ENCODE measurements at places on chromosomes 6 and 20. TPM values are rescaled to one million over a fixed set of nuclear protein-coding genes. Genes with fewer than 3 reads are reported as not detected.

DNA sequence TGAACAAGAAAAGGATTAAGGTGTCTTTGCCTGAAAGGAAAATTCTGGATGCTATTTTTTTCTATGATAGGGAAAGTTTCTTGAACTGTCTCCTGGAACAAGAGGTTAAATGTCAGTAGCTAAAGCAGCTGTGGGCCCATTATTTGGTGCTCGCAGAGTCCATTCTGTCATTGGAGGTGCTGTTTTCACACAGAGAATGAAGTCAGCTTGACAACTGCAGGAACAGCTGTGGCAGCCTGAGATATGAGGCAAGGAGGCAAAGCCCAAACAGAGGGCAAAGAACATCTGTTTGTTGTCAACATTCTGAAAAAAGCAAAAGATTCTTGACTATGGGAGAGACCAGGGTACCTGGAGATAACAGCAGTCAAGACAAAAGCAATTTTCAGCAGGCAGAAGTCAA is 548.2 kb downstream of the KIF16B start:
- H3K36me3 ChIP-seq, result no peaks in the 10 kb centered on the region
- H3K27ac ChIP-seq, result no peak overlapping the region
- no peaks in the 10 kb centered on the region for H3K4me1 ChIP-seq
- no peak overlapping the region for H3K4me3 ChIP-seq
- no peaks in the 10 kb centered on the region for H3K27me3 ChIP-seq

DNA sequence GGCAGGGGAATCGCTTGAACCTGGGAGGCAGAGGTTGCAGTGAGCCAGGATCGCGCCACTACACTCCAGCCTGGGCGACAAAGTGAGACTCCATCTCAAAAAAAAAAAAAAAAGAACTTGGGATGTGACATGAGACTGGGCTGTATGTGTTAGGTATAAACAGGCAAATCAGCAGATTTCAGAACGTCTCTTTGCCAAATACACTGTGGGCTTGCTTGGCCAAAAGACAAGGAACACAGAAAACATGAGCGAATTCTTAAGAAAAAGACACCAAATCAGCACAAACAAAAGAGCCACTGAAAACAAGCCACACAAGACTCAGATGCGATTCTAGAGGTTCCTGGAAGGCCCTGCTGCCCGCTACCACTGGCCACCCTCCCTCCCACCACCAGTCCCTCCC is 12.5 kb downstream of the ETV7 start:
- DNase-seq, result no peak
- H3K4me3 ChIP-seq, result no peak overlapping the region
- no peak overlapping the region for H3K27ac ChIP-seq
- H3K27me3 ChIP-seq, result no peaks in the 10 kb centered on the region
- H3K4me1 ChIP-seq, result no peaks in the 10 kb centered on the region
- peaks cover 6% of the 10 kb centered on the region for H3K36me3 ChIP-seq

- no peaks in the 10 kb centered on the region for H3K4me1 ChIP-seq
- no peak overlapping the region for H3K27ac ChIP-seq
- no peak for DNase-seq
- no peaks in the 10 kb centered on the region for H3K27me3 ChIP-seq
- no peaks in the 10 kb centered on the region for H3K36me3 ChIP-seq
These were observed 184.5 kb upstream of the TCF21 start for GRCh38 chr6:133704371-133704770.

DNA sequence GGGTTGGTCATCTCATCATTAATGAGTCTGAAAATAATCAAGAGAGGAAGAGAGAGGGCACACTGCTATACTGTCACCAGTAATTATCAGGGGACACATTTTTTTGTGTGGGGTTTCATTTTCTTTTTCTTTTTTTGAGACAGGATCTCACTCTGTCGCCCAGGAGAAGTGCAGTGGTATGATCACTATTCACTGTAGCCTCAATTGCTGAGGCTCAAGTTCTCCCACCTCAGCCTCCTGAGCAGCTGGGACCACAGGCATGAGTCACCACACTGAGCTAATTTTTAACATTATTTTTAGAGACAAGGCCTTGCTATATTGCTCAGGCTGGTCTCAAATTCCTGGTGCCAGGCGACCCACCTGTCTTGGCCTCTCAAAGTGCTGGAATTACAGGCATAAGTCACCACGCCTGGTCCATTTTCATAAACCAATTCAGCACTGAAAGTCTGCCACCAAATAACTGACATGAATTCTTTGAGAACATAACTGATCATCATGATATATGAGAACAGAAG is 43.3 kb downstream of the EPHA7 start:
- H3K4me3 ChIP-seq, result no peak overlapping the region

Gene FBXL4
- 7.0 TPM for total RNA-seq

- no peak for DNase-seq
- no peak overlapping the region for H3K27ac ChIP-seq
- H3K4me3 ChIP-seq, result no peak overlapping the region
- no peaks in the 10 kb centered on the region for H3K4me1 ChIP-seq
- no peaks in the 10 kb centered on the region for H3K36me3 ChIP-seq
These were observed 42.1 kb downstream of the KLHL31 start for GRCh38 chr6:53623497-53623896.

DNA sequence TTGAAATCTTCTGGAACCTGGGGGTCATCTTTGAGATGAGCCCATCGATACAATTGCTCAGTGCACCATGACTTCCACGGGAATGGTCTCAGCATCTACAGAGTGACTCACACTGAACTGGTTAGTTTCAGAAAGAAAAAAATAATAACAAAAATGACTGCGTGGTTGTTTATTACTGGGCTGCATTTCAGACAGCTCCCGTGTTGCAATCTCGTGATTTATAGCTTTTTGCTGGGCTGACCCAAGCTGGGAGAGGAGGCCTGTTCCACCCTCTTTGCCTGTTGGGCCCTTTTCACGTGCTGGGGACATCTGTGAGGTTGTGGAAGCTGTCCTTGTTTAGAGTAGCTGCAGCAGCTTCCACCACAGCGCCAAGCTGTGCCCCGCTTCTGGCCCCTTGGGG is 225.5 kb downstream of the BMP7 start:
- no peak for DNase-seq
- H3K36me3 ChIP-seq, result no peaks in the 10 kb centered on the region
- peaks cover 2% of the 10 kb centered on the region for H3K27me3 ChIP-seq
- no peak overlapping the region for H3K4me3 ChIP-seq
- no peaks in the 10 kb centered on the region for H3K4me1 ChIP-seq
- no peak overlapping the region for H3K27ac ChIP-seq

GRCh38 chr6:45966797-45967196 is 48.9 kb downstream of the CLIC5 start:
- H3K36me3 ChIP-seq, result no peaks in the 10 kb centered on the region
- no peaks in the 10 kb centered on the region for H3K27me3 ChIP-seq
- no peak overlapping the region for H3K27ac ChIP-seq
- no peak for DNase-seq
- no peak overlapping the region for H3K4me3 ChIP-seq

DNA sequence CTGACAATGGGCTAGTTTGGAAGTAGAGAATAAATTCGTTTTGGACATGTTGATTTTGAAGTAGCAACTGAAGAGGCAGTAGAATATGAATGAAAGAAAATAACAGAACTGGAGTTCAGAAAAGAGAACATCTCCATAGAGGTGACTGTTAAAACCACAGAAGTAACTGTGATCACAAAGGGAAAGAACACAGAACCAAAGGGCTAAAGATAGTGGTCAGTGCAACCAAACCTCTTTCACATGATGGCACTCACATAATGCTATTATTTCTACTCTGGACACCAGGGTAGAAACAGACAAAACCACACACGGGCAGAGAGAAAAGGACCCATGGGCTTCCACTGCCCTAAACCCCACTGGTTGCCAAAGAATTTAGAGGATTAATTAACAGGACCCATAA is 58.5 kb downstream of the CDK19 start:
- no peak overlapping the region for H3K27ac ChIP-seq
- H3K27me3 ChIP-seq, result no peaks in the 10 kb centered on the region
- H3K4me1 ChIP-seq, result no peaks in the 10 kb centered on the region
- H3K36me3 ChIP-seq, result no peaks in the 10 kb centered on the region
- H3K4me3 ChIP-seq, result no peak overlapping the region

Gene MBOAT1
- total RNA-seq, result 17.2 TPM

Gene EDN1
- 0.80 TPM for total RNA-seq

Gene MAD2L1BP
- total RNA-seq, result 39.2 TPM

GRCh38 chr6:93047033-93047432 is 372.3 kb downstream of the EPHA7 start:
- no peak overlapping the region for H3K4me3 ChIP-seq
- no peaks in the 10 kb centered on the region for H3K27me3 ChIP-seq
- no peaks in the 10 kb centered on the region for H3K36me3 ChIP-seq
- no peaks in the 10 kb centered on the region for H3K4me1 ChIP-seq
- H3K27ac ChIP-seq, result no peak overlapping the region

DNA sequence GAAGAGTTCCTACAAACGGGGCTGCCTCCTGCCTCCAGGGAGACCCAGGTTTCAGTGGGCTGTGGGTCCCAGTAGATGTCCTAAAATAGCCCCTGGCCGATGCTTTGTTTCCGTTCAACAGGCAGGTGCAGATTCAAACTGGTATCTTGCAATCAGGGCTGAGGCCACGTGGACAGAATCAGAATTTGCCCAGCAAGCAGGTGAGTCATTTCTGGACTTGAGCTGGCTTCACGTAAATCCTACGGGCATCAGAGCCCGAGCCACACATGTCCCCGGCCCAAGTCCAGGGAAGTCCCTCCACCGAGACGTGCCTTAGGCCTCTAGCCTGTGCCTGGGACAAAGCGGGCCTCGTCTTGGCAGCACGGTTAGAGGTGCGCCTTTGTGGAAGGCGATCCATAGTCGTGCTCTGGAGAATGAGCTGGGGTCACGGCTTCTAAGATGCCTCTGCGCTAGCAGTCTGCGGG is 101.6 kb upstream of the FRMD1 start:
- no peaks in the 10 kb centered on the region for H3K36me3 ChIP-seq
- no peak overlapping the region for H3K27ac ChIP-seq
- H3K4me3 ChIP-seq, result no peak overlapping the region
- peaks cover 2% of the 10 kb centered on the region for H3K27me3 ChIP-seq

Gene BPIFB2
- total RNA-seq, result not detected

- no peak overlapping the region for H3K27ac ChIP-seq
- no peaks in the 10 kb centered on the region for H3K27me3 ChIP-seq
- no peaks in the 10 kb centered on the region for H3K36me3 ChIP-seq
- no peak for DNase-seq
- H3K4me3 ChIP-seq, result no peak overlapping the region
These were observed 102.6 kb upstream of the LAMP5 start for GRCh38 chr20:9411833-9412232.

- no peaks in the 10 kb centered on the region for H3K4me1 ChIP-seq
- no peak for DNase-seq
These were observed 221.3 kb downstream of the QKI start for GRCh38 chr6:163635731-163636364.

DNA sequence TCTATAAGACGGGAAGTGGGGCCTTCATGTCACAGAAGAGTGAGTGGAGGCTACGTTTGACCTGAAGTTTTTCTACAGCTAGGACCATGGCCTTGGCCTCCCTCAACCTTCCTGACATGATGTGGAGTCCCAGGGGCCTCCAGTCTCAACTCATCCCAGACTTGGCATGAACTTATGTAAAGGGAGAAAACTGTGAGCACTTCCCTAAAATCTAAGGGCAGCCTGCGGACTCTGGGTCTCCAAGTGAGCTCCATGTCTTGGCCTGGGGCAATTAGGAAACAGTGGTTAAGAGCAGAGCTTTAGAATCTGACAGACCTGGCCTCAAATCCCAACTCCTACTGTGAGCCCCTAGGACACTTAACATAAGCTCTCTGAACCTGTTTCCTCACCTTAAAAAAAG is 182.5 kb downstream of the ZNF217 start:
- no peak overlapping the region for H3K27ac ChIP-seq
- H3K4me3 ChIP-seq, result no peak overlapping the region
- no peaks in the 10 kb centered on the region for H3K36me3 ChIP-seq
- peaks cover 7% of the 10 kb centered on the region for H3K4me1 ChIP-seq
- DNase-seq, result no peak

DNA sequence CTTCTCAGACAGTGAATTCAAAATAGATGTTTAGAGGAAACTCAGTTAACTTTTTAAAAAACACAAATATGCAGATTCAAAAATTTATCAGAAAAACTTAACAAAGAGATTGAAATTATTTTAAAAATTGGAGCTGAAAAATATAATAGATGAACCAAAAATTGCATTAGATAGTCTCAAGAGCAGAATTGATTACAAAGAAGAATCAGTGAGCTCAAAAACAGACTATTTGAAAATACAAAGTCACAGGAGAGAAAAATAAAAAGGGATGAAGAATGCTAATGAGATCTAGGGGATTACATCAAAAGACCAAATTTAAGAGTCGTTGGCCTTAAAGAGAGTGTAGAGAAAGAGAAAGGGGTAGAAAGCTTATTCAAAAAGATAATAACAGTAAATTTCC is 700.5 kb downstream of the COL12A1 start:
- H3K36me3 ChIP-seq, result no peaks in the 10 kb centered on the region
- no peaks in the 10 kb centered on the region for H3K4me1 ChIP-seq
- no peak for DNase-seq
- no peak overlapping the region for H3K4me3 ChIP-seq
- no peaks in the 10 kb centered on the region for H3K27me3 ChIP-seq

Gene PTCRA
- not detected for total RNA-seq

Gene RAET1L
- total RNA-seq, result not detected

DNA sequence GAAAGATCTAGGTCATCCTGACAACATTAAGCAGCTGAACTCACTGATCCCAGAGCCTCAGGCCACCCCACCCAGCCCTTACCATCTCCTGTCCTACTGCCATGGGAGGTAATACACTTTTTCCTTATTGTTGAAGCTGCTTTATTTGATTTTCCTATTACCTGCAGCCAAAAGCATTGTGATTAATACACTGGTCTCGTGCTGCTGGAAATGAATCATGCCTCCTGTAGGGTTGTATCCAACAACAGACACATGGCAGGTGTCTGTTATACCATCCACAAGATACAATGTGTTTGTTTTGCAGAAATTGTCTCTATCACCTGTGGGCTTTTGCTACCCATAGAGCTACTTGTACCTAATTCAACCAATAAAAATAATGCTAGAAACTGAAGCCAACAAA is 34.2 kb downstream of the MYLIP start:
- H3K4me3 ChIP-seq, result no peak overlapping the region
- H3K4me1 ChIP-seq, result peaks cover 4% of the 10 kb centered on the region
- H3K36me3 ChIP-seq, result no peaks in the 10 kb centered on the region
- no peaks in the 10 kb centered on the region for H3K27me3 ChIP-seq

Gene LY6G5B
- total RNA-seq, result 28.0 TPM

- no peaks in the 10 kb centered on the region for H3K27me3 ChIP-seq
- H3K27ac ChIP-seq, result no peak overlapping the region
- no peaks in the 10 kb centered on the region for H3K4me1 ChIP-seq
- no peak for DNase-seq
These were observed 34.0 kb upstream of the COL10A1 start for GRCh38 chr6:116159782-116160524.

- H3K27me3 ChIP-seq, result no peaks in the 10 kb centered on the region
- DNase-seq, result no peak
- no peaks in the 10 kb centered on the region for H3K36me3 ChIP-seq
- H3K4me1 ChIP-seq, result peaks cover 6% of the 10 kb centered on the region
- H3K27ac ChIP-seq, result no peak overlapping the region
These were observed 49.5 kb downstream of the SMAP1 start for GRCh38 chr6:70717038-70717801.

DNA sequence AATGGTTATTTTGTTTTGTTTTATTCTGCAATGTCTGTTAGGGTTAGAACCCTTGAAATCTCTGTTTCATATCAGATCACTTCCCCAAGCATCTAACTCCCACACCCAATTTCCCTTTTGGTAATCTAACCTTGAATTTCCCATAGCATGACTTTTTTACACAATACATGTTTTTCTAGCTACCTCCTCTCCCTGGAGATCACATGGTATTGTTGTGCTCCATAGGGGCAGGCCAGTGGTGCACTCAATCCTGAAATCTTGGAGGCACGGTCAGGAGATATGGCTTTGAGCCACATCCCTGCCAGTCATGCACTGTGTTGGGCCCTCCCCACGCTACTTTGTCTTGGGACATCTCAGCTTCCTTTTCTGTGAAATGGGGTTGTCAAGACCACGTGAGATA is 36.7 kb upstream of the NNAT start:
- no peaks in the 10 kb centered on the region for H3K36me3 ChIP-seq
- H3K27me3 ChIP-seq, result no peaks in the 10 kb centered on the region
- no peaks in the 10 kb centered on the region for H3K4me1 ChIP-seq
- no peak overlapping the region for H3K4me3 ChIP-seq
- no peak for DNase-seq
